ENCODE measurements at places on chromosomes 6 and 20.

DNA sequence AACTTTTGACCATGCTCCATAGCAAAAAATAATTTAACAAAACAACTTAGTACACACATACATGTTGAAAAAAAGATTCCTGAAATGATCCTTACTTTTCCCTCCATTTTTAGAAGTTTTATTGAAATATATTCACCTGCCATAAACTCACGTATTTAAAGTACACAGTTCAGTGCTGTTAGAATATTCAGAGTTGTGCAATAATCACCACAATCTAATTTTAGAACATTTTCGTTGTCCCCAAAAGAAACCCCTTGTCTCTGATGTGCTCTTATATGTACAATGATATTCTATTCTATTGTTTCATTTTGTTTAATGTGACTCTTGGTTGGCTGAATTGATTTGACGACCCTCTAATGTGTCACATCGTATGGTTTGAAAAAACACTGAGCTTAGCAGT lies 15.9 kb downstream of the ROS1 start:
- no peak for DNase-seq

- DNase-seq = no peak
These were observed 11.3 kb downstream of the RAMACL start for GRCh38 chr6:166575205-166575604.

DNA sequence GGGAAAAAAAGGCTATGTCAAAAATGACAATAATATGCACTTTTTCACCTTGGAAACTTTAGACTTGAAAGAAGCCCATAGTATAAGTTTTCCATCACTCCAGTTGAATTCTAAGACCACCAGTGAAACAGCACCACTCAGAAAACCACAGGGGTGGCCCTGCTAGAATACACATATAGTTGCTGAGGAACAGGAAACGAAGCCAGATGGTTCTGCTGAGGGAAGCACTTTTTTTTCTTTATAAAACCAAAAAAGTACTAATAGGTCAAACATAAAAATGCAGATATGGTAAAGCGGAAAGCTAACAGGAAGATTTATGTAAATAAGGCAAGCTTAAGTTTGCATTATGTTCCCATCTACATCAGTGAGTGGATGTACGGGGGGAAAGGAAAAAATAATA lies 303.9 kb downstream of the FOXC1 start:
- no peak for DNase-seq

GRCh38 chr6:36025260-36025931 lies 955 bp upstream of the SLC26A8 start:
- DNase-seq = no peak

- DNase-seq = no peak
These were observed 24.9 kb upstream of the MAP3K7 start for GRCh38 chr6:90611543-90612312.
